Hematopoietic multipotent progenitor cell treated with erythropoietin and hydrocortisone succinate and interleukin-3 and kit ligand, for 4 days (in vitro differentiated cells): ENCODE measurements at places on chromosomes 2 and 18.

DNA sequence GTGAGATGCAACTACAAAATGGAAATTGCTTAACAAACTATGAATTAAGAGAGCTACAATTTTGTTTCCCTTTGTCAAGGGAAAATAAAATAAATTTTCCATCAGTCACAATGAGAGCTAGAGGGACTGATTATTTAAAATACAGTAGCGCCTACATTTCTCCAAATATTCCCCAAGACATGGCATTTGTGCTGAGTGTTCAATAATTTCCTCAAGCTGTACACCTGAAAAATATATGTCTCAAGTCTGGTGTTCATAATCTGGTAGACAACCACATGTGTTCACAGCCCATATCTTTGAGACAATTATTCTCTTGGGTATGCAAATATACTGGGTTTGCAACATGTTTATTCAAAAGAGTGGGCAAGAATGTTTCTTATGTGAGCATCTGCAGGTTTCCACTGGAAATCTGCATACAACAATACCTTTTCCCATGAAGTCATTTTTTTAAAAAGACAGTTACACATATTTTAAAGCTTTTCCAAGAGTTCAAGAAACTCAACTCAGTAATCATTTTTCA is 240.1 kb upstream of the VRK2 start:
- no peak for DNase-seq

DNA sequence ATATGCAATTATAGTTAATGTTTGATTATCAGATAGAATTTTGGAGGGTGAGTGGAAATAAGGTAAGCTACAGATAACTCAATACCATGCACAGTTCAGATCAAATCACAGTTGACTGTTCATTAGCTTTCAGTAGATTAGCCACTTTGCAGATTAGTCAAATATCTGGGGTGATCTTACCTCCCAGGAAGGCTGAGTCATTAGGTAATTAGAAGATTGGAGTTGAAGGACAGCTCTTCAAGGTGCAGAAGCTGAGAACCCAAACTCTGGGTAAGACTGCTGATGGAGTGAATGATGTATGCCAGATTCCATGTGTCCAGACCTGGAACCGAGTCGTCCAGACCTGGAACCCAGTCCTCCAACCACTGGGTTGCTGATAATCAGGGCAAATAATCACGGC is 262.8 kb upstream of the UBE2E3 start:
- DNase-seq: no peak

- no peak for DNase-seq
These were observed 7.8 kb downstream of the TMEM87B start for GRCh38 chr2:112062894-112063293.

DNA sequence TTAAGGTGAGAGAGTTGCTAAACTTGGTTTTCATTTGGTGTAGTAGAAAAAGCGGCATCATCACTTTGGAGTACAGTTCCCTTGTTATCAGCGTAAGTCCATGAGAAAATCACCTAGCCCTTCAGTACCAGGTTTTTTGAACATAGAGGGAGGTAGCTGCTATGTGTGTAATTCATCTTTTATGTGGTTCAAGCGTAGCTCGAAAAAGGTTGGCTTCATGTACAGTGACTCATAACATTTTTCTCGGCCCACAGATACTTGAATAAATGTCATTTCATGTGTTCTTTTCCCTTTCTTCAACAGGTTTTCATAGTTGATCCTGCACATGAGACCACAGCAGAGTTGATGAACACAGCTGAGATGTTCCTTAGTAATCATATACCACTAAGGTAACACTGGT is 43.6 kb downstream of the UGGT1 start:
- no peak for DNase-seq

GRCh38 chr2:196927376-196928225 is 1.1 kb upstream of the PGAP1 start:
- DNase-seq: peak; percentile 62

- DNase-seq: no peak
These were observed 33.7 kb upstream of the EPHA4 start for GRCh38 chr2:221605751-221606240.

DNA sequence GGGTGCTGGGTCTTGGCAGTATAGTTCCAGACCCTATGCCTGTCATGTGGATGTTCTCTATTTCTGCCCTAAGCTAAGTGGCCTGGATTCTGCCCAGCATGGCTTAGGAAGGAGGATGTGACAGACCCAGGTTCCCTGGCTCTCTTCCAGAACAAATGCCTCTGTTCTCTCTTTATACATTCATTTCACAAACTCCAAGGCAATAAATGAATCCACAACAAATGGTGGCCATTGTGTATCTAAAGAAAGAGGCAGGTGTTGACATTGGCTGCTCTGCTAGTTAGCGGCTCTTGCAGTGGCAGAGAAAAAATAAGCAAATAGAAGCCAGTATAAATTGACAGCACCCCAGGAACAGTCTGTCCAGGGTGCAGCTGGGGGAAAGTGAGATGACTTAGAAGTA is 298.6 kb downstream of the SUCLG1 start:
- no peak for DNase-seq

GRCh38 chr18:63962137-63962536 is 7.7 kb upstream of the SERPINB8 start:
- no peak for DNase-seq

GRCh38 chr18:8460748-8461147 is 148.5 kb upstream of the RAB12 start:
- DNase-seq: no peak

- no peak for DNase-seq
These were observed 1.4 kb upstream of the XRCC5 start for GRCh38 chr2:216107760-216108159.

DNA sequence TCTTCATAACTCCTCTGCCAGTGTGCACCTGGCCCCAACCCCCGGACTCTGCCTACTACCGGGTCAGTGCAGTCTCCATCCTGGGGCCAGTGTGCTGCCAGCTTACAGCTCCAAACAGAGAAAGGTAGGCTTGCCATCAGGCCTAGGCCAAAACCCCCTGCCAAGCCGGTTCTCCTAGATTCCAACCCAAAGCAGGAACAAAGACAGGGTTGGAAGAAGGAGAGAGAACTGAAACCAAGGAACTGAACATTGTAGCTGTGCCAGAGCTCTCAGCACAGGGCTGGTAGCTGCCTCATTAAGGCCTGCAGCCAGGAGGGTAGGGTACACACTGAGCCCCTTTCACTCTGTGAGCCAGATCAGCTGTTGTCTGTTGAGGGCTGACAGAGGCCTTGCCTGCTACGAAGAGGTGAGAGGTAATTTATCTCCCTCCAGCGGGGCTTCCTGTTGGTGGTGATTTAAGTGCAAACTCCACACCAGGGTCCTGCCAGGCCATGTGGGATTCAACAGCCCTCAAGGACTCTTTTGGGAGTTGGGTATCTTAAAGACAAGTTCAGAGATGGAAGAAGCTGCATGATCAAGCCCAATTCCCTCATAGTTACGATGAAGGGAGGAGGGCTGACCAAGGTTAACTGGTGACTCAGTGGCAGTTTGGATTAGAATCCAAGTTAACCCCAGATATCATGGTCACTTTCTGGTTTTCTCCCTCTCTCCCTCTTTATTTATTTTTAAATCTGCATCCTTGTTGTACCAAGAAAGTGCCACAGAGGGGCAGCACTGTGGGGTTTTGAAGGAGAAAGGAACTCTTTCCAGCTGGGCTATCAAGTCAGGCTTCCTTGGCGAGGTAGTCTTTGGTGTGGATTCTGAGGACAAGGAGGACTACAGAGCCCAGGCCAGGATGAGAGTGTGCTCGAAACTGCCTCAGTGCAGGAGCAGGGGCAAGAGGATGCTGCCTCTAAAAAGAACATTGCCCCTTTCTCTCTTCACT is 48.1 kb downstream of the CYRIA start:
- peak; percentile 47 for DNase-seq

DNA sequence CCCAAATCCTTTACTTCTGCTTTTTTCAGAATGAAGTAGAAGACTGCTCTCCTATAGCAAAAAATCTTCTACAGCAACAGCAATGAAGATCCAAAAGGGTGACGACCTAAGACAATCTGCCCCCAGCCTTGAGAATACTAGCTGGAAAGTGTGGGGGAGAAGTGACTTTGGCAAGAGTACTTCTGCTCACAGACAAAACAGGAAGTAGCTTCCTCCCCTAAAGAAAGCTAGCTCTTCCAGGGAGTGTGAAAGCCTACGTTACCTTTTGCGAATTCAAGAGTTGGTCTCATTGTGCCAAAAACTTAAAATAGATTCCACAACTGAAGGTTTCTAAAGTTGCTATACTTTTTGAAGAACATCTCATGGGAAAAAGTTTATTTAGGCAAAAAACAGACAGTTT is 1069.2 kb upstream of the CHAC2 start:
- DNase-seq: no peak

DNA sequence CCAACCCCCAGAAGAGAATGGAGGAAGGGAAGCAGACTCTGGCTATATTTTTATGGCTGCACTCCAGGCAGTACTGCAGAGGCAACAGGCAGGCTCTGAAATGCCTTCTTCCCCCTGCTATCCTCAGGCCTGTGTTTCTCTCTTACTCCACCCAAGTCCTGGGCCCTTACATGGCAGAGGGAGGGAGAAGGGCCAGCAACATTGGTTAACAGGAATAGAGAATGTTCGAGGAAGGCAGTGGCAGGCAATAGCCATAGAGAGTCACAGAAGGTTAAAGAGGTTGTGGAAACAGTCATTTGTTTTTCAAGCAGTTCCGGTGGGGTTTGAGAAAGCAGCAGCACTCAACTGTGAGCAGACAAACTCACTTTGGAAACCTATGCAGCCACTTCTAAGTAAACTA is 15.1 kb upstream of the DARS1 start:
- DNase-seq: no peak

- no peak for DNase-seq
These were observed 79.8 kb upstream of the BARD1 start for GRCh38 chr2:214889301-214889700.

GRCh38 chr2:98149333-98149697 is 62.3 kb downstream of the VWA3B start:
- DNase-seq: peak; percentile 57

- DNase-seq: no peak
These were observed 287.0 kb downstream of the SLC8A1 start for GRCh38 chr2:40164736-40165508.

- no peak for DNase-seq
These were observed 26.6 kb downstream of the CDKL4 start for GRCh38 chr2:39217192-39217550.
